SK-N-SH treated with all-trans-retinoic acid at 6 μM for 48 hours (cell line): ENCODE measurements at places on chromosomes 1 and 21.

DNA sequence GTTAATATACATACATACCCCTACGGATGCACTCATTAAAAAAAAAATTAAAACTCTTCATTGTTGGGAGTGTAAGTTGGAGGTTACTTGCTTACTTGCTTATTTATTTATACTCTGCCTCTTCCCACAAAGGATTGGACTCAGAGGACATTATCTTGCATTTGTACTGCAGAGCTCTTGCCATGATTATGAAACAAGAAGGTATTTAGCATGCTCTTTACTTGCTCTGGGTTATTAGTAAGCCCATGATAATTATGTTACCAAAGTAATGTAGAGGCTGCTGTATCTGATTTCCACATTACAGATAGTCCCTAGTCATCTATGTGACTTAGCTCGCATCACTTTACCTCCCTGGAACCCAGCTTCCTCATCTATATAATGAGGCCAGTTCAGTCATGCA lies 355.1 kb upstream of the PTBP2 start:
- no peak for ATAC-seq

- ATAC-seq, result no peak
These were observed 15.4 kb downstream of the RABGAP1L start for GRCh38 chr1:174174461-174175329.

DNA sequence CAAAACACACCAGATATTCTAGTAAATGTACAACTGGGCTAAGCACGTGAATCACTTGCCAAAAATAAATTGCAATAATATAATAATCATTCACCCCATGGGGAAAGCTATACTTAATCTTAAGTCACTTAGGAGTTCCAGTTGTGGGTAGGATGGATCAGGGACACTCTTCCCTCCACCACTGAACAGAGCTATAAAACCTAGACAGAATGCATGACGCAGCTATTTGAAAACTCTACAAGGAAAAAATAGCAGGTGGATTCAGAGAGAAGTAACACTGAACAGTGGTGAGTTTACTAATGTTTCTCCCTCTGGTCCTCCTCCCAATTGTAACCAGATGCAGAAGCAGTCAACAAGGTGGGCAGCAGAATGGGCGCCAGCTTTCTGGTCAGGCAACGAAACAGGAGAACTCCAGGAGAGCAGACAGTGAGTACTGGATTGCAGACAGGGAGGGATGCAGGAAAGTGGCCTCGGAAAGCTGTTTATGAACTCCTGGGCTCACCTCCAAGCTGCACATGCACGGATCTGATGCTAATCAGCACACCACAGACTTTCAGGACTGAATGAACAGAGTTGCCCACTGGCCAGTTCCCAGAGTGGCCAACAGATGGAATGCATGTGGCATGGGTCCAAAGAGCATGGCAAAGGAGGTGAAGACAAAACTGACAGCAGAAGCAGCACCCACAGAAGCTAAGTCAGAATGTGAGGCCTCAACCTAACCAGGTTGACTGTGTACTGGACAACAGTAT lies 41.4 kb downstream of the TARBP1 start:
- ATAC-seq, result peak; percentile 90

DNA sequence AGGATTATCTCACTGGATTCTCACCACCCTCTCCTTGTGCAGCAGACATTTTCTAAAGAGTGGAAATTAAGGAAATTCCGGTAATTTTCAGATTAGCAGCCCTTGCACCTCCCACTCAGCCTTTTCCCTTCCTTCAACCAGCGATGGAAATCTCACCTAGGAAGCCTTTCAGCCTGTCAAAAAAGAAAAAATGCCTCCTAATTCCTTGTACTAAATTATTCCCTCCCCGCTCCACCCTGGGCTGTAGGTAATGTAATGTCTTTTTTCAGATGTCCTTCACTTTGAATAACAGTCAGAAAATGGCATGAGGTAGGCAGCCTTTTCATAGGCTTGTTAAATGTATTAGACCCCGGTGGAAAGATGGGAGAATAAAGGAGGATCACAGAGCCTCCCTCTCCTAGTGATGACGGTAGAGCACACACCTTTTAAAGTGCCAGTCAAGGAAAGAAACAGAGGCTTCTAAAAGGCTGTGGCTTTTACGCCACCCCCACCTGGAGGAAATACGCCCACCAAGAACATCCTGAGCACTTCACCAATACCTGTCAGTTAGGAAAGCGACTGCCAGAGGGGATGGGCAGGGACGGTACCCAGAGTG lies 62.8 kb upstream of the NEK2 start:
- ATAC-seq, result no peak

DNA sequence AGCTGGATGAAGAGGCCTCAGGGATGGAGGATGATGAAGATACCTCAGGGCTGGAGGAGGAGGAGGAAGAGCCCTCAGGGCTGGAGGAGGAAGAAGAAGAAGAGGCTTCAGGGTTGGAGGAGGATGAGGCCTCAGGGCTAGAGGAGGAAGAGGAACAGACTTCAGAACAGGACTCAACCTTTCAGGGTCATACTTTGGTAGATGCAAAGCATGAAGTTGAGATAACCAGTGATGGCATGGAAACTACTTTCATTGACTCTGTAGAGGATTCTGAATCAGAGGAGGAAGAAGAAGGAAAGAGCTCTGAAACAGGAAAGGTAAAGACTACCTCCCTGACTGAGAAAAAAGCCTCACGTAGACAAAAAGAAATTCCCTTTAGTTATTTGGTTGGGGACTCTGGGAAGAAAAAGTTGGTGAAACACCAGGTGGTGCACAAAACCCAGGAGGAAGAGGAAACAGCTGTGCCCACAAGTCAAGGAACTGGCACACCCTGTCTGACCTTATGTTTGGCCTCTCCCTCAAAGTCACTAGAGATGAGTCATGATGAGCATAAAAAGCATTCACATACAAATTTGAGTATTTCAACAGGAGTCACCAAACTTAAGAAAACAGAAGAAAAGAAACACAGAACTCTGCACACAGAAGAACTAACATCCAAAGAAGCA lies 15.4 kb downstream of the L1TD1 start:
- no peak for ATAC-seq

- no peak for ATAC-seq
These were observed 27.7 kb downstream of the PKP1 start for GRCh38 chr1:201310986-201311355.
